ENCODE measurements at places on chromosomes 1 and 21. TPM values are rescaled to one million over a fixed set of nuclear protein-coding genes. Genes with fewer than 3 reads are reported as not detected.

DNA sequence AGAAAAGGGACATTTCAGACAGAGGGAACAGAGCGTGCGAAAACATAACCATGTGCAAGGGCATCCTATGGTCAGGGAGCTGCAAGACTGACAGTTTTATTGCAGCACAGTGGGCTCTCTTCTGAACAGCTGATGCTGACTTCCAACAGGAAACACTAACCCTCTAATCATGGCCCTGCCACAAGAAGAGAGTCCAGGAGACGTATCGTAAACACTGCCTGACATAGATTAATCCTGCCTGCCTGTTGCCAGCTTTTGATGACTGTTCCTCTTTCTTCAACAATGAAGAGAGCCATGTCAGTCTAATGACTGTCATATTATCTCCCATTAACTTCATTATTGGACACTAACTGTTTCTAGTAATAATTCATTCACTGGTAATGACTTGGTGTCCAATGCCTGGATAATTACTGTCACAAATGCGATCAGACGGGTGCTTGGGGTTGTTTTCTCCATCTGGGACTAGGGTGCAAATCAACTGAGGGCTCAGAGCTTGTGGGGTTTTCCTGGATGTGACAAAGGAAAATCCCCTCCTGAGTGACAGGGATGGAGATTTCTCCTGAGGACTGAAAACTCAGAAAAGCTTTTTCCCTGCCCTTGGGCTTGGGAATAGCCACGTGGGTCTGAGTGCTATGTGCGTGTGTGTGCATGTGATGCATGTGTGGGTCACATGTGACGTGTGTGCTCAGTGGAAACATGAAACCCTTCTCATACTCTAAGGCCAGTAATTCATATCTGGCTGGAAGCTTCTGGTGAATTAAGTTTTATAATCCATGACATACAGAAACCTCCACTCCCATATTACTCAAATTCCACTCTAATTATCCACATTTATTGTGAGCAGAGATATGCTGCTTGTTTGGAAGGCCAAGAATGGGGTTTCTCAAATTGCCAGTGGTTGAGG is 144.0 kb upstream of the PLXNA2 start:
- no peak for DNase-seq

DNA sequence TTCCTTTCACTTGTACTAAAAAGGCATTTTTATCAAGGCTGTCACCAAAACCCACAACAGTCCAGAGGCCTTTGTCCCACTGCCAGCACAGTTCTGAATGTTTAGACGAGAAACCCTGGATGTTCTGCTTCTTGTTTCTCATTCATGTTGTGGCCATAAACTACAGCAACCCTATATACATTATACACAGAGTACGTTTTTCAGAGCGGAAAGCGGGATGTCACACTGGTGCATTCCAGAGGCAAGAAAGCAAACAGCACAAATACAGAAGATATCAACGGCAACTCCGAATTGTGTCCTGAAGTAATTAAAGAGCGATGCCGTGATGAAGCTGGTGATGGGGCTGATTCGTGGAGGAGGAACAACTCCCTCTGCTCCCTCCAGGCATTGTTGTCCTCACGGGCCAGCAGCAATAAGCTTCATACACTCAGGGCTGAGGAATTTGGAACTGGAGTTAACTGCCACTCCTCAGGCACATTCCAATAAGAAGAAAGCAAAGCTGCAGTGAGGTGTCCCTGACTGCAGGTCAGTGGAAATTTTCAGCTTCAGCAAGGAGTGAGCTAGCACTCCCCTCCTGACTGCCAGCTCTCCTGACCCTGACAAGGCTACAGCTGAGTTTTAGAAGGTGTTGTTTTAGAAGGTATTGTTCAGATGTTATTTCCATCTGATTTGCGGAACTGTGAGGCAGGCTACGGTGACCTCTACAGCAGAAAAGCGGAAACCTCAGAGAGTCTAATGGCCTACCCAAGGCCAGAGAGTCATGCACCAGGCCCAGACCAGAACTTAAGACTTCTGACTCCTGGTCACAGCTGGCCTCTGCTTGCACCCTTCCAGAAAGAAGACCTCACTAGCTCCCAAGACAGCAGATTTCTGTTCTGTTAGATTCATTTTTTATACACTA is 149.0 kb downstream of the TGFBR3 start:
- no peak for DNase-seq

RGS2 gene
- 70.8 TPM for total RNA-seq

DNA sequence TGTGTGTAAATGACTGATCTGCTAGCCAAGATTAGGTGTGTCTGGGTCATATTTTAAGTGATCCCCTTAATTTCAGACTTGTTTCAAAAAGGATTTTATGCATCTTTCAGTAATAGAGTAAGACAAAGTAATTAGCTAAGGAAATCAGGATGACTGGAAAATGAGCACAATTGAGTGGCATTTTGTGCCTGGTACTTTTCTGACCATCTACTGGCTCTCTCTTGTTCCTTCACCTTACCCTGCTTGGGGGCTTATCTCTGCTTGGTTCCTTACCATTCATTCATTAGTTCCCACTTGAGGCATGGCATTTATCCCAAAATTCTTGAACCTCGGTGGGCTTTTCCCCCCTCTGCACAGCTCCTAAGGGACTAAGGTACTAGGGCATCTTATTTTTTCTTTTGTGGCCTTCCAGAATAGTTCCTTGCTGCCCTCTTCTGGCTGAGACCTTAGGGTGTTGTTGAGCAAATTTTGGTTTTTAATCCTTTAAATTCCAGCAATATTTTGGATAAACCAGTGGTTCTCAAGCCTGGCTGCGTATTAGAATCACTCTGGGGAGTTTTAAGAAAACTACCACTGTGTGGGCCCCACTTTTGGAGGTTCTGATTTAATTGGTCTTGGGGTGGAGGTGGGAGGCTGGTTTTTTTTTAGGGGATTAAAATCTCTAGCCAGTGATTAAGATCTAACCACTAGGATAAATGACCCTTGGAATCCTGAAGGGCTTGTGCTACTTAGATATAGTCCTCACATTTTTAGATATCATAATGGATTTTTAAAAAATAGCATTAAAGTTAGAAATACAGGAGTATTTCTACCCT is 50.8 kb downstream of the HS2ST1 start:
- no peak for DNase-seq

- DNase-seq: no peak
These were observed 29.3 kb upstream of the DOCK7 start for GRCh38 chr1:62717483-62717882.

DNA sequence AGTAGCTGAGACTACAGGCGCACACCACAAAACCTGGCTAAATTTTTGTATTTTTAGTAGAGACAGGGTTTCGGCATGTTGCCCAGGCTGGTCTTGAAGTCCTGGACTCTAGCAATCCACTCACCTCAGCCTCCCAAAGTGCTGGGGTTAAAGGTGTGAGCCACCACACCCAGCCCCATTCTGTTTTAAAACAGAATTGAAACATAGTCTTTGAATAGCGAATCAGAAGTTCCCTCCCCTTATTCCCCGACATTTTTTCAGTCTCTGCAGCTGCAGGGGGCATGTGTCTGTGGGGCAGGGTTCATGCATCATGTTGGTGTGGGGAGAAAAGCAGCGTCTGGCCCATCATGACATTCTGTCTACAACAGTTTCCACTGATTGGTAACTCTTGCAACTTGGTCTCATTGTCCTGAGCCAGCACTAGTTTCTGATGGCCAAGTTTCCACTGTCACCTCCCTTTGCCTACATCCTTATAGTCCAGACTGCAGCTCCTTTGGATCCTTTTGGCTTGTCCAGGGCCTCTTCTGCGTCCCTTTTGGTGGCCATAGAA is 15.6 kb upstream of the HHAT start:
- no peak for DNase-seq

Measured in posterior vena cava (tissue), 2 donors.